ENCODE measurements at places on chromosomes 16 and 17.

DNA sequence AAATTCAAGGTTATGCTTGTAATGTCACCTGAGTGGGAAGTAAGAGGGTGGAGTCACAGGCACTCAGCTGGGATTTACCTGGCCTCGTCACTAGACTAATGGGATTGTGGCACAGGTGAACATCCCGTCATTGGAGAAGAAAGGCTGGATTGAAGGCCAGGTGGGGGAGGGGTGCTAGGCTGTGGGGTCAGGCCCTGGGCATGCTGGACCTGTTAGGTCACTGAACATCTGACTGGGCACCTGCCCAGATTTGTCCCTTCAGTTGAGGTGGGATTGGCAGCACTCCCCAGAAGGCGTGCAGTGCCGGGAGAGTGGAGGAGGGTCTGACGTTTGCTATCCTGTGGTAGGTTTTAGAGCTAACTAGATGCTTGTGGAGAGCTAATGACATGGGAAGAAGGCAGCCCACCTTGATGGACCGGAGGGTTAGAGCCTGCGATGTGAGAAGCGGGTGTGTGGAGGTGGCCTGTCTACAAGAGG is 161.5 kb upstream of the ZNF267 start:
- no peak for DNase-seq

DNA sequence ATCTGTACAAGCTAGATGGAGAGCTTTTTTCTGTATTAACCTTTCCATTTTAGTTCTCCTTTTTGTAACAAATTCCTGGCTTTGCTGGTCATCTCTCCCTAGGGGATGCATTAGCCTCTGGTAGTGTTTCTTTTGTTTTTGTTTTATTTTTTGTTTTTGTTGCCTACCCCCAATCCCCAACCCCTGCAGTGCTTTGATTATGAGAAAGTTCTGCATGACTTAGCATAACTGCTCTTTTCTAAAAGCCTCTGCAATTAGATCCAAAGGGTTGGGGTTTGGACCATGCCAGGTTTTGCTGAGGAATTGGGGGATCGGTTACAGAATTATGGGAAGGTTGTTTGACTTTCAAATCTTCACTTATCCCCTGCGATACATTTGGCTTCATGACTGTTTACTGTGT is 98.2 kb downstream of the ADAMTS18 start:
- no peak for DNase-seq

DNA sequence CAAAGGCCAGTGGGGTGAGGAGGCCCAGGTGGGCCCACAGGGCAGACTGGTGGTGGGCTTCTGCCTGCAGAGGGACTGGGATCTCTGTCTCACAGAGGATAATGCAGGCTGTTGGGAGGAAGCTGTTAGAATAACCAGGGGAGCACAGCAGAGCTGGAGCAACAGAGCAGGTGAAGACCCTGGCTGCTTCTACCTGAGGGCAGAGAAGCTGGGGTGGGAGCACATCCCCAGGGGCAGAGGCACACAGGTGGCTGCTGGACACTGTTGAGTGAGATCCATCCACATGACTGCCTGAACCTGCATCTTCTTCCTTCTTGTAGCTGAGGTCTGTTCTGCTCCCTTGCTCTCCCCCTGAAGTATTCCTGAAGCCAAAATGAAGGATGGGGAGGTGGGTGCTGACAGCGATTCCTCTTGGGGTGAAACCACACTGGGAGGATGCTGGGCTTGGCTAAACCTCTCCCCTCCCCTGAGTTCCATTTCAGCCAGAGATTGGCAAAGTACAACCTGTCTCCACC is 1725.0 kb downstream of the TP53TG3F start:
- DNase-seq, result no peak

GRCh38 chr17:77488531-77489238 is 347.9 kb downstream of the SEC14L1 start:
- DNase-seq, result no peak

DNA sequence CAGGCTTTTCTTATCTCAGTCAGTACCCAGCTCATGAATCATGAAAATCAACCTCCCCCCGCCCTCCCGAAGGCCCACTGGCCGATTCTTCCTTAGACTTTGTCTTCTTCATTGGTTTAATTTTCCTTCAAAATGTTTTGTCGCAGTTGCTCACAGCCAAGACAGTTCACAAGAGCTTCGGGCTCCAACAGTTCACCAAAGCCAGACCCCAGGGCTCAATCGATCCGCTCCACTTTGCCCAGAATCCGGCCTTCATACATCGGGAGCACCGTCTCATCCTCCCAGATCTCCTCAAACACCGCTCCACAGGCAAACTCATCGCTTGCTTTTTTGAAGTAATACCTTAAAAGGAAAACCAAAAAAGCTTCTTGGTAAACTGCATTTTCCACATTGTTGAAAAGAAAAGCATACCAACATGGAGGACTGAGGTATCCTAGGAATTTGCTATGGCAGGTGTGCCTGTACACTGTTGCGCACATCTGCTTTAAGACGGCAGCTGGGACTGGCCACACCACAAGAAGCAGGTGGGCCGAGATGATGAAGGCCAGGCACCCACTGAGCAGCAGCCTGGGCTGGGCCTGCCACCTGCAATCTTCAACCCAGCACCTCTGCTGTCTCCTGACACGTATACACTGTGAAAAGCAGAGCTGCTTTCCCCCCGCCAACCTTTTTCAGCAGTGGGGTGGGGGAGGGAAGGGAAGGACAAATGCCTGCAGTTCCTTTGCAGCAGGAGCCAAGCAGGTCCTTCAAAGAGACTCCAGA is 31.5 kb downstream of the AXIN2 start:
- no peak for DNase-seq

DNA sequence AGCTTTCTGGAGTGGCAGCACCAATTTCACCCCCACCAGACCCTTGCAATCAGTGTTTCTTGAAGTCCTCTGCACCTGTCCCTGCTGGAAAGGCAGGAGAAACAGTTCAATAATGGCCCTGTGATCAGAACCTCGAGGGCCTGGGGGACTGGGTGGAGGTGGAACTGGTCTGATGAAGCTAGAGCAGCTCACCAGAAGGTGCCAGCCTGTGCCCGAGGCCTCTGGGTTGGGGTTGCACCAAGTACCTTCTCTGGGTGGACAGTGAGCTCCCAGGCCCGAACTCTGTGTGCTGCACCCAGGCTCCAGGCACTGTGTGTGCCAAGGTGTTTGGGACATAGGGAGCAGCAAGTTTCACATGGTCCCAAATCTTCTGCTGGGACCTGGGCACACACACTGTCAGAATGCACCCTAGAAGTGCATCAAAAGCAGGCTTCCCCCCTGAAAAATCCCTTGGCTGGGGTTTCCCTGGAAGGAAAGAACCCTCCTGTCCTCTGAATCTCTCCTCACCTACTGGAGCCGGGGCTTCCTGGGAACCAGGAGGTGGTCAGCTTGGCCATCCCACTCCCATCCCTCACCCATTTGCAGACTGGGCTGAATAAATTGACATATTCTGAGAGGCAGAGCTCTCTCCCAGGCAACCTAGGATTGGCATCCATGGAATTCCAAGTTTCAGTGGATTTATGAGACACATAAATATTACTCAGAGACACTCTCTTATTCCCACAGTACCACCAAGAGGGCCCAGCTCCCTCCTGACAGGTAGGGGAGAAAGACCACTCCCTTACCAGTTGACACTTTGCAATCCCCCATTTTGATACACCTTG is 17.4 kb downstream of the CD300LG start:
- DNase-seq, result no peak
